ENCODE measurements at places on chromosomes 7 and 10. TPM values are rescaled to one million over a fixed set of nuclear protein-coding genes. Genes with fewer than 3 reads are reported as not detected.

- H3K27me3 ChIP-seq, result no peaks in the 10 kb centered on the region
- no peak overlapping the region for H3K27ac ChIP-seq
- H3K36me3 ChIP-seq, result no peaks in the 10 kb centered on the region
Observed at GRCh38 chr10:9596368-9596920, 1421.2 kb upstream of the CELF2 start.

DNA sequence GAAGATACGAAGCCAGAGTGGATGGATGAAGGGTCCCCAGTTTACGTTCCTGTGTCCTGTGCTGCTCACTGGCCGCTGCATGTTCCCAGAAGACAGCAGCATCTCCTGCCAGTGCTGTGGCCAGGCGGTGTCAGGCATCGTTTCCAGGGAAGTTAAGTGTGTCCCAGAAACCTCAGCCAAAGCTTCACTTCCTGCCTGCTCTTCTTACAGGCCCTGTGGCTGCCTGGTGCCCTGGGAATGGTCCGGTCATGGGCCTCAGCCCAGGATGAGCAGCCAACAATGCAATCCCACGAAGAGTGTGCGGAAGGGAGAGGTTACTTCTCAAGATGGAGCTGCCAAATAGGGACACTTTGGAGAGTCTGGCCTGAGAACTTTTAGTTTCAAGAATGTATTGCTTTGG lies 99.7 kb upstream of the TARP start:
- H3K36me3 ChIP-seq, result no peaks in the 10 kb centered on the region
- DNase-seq, result no peak
- H3K27ac ChIP-seq, result no peak overlapping the region
- H3K27me3 ChIP-seq, result no peaks in the 10 kb centered on the region

GRCh38 chr10:123100030-123100762 lies 35.6 kb upstream of the HMX3 start:
- no peaks in the 10 kb centered on the region for H3K4me1 ChIP-seq
- H3K4me3 ChIP-seq, result no peak overlapping the region
- H3K27me3 ChIP-seq, result no peaks in the 10 kb centered on the region
- no peaks in the 10 kb centered on the region for H3K36me3 ChIP-seq
- DNase-seq, result no peak
- no peak overlapping the region for H3K27ac ChIP-seq

DNA sequence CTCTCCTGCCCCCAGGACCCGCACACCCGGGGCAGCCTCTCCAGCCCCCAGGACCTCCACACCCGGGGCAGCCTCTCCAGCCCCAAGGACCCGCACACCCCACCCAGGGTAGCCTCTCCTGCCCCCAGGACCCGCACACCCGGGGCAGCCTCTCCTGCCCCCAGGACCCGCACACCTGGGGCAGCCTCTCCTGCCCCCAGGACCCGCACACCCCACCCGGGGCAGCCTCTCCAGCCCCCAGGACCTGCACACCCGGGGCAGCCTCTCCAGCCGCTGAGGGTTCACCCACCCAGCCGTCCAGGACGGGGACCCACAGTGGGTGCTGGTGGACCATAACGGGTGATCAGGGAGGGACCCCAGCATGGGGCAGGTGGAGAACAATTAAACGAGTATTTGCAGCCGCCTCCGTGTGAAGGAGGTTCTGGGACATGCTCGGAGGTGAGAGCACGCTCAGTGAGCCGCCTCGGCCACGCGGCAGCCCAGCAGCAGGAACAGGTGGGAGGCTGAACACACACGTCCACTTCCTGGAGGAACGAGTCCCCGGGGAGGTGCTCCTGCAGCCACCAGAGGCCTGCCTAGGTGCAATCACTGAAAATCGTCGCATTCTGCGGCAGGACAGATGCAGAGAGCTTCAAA lies 107.9 kb downstream of the PDGFA start:
- H3K27me3 ChIP-seq, result no peaks in the 10 kb centered on the region
- no peak overlapping the region for H3K27ac ChIP-seq
- H3K4me1 ChIP-seq, result no peaks in the 10 kb centered on the region
- no peak overlapping the region for H3K4me3 ChIP-seq
- H3K36me3 ChIP-seq, result no peaks in the 10 kb centered on the region
- DNase-seq, result peak; percentile 29

EIF4H gene
- total RNA-seq, result 370 TPM

- no peaks in the 10 kb centered on the region for H3K27me3 ChIP-seq
- no peak for DNase-seq
- peaks cover 19% of the 10 kb centered on the region for H3K4me1 ChIP-seq
- no peaks in the 10 kb centered on the region for H3K36me3 ChIP-seq
- H3K27ac ChIP-seq, result peak overlapping the region; percentile 59
- peak overlapping the region; percentile 67 for H3K4me3 ChIP-seq
Observed at GRCh38 chr7:16420329-16420648, 1.0 kb downstream of the CRPPA start.

DNA sequence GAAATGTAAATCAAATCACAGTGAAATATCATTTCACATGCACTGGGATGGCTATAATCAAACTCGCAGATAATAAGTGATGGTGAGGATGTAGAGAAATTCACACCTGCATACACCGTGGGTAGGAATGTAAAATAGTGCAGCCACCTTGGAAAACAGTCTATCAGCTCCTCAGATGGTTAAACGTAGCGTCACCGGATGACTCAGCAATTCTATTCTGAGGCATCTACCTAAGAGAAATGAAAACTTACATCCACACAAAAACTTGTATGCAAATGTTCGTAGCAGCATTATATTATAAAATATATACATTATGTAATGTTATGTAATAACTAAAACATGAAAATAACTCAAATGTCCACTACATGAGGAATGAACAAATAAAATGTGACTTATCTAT lies 38.9 kb downstream of the SH3PXD2A start:
- no peaks in the 10 kb centered on the region for H3K27me3 ChIP-seq
- H3K4me1 ChIP-seq, result peaks cover 40% of the 10 kb centered on the region
- no peak overlapping the region for H3K4me3 ChIP-seq
- peaks cover 2% of the 10 kb centered on the region for H3K36me3 ChIP-seq
- DNase-seq, result no peak
- no peak overlapping the region for H3K27ac ChIP-seq

DNA sequence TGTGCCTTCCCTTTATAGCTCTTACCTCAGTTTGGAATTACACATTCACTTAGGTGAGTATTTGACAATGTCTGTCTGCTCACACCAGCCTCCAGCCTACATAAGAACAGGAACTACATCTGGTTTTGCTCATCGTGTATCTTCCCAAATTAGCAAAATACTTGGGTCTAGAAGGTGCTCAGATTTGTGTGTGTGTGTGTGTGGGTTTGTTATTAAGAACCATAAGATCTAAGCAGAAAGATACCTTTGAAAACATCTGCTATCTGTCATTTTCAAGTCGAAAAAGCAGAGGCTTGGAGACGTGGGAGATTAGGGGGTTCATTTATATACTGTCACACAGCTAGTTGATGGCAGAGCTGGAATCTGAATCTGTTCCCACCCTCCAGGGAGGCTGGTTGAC lies 14.8 kb upstream of the LAMB4 start:
- no peak for DNase-seq
- no peak overlapping the region for H3K4me3 ChIP-seq
- H3K27ac ChIP-seq, result no peak overlapping the region
- H3K4me1 ChIP-seq, result peaks cover 9% of the 10 kb centered on the region

- DNase-seq, result no peak
- no peak overlapping the region for H3K4me3 ChIP-seq
- no peaks in the 10 kb centered on the region for H3K27me3 ChIP-seq
- H3K4me1 ChIP-seq, result peaks cover 46% of the 10 kb centered on the region
- no peak overlapping the region for H3K27ac ChIP-seq
- H3K36me3 ChIP-seq, result no peaks in the 10 kb centered on the region
Observed at GRCh38 chr7:47636081-47636432, 54.1 kb upstream of the TNS3 start.

DNA sequence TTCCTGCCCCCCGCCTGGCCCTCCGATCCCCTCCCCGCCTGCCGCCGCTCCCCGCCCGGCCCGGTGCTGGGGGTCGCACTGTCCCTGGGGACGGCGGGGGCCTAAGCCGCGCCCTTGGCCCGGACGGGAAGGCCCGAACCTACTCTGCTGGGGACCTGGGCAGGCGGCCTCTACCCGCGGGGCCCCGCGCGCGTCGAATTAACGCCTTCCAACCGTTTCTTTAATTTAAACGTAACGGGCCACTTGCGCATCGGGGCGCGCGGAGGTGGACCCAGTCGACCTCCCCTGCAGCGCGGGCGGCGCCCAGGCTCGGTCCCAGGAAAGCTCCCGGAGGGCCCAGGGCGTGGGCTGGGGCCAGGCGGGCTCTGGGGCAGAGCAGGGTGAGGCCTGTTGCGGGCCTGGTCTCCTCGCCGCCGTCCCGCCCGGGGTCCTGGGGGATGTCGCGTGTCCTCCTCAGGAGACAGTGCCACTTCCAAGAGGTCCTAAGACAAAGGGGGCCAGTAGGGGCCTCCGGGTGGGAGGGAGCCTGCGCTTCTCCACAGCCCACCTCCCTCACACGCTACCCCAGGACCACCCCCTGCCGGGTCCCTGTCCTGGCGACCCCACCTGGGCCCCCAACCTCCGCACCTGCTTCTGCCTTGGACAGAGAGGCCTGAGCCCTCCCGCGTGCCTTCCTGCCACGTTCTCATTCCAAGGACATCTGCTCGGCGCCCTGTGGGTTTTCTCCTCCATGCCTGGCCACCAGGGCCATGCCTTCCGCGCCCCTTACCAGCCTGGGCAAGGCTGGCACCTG lies 658 bp upstream of the PTPRN2 start:
- DNase-seq, result no peak
- H3K27ac ChIP-seq, result no peak overlapping the region
- H3K4me1 ChIP-seq, result peaks cover 21% of the 10 kb centered on the region
- no peaks in the 10 kb centered on the region for H3K27me3 ChIP-seq

- H3K27ac ChIP-seq, result no peak overlapping the region
- no peak overlapping the region for H3K4me3 ChIP-seq
- H3K27me3 ChIP-seq, result no peaks in the 10 kb centered on the region
- H3K36me3 ChIP-seq, result no peaks in the 10 kb centered on the region
- no peaks in the 10 kb centered on the region for H3K4me1 ChIP-seq
Observed at GRCh38 chr7:120475994-120476393, 203.0 kb downstream of the KCND2 start.

- H3K4me1 ChIP-seq, result no peaks in the 10 kb centered on the region
- H3K4me3 ChIP-seq, result no peak overlapping the region
- no peaks in the 10 kb centered on the region for H3K36me3 ChIP-seq
- no peaks in the 10 kb centered on the region for H3K27me3 ChIP-seq
- H3K27ac ChIP-seq, result no peak overlapping the region
Observed at GRCh38 chr7:89655946-89656345, 498.3 kb upstream of the STEAP1 start.

GRCh38 chr10:99395750-99396445 lies 34.5 kb downstream of the GOT1 start:
- DNase-seq, result no peak
- H3K27me3 ChIP-seq, result no peaks in the 10 kb centered on the region
- peaks cover 29% of the 10 kb centered on the region for H3K4me1 ChIP-seq
- H3K36me3 ChIP-seq, result no peaks in the 10 kb centered on the region
- H3K27ac ChIP-seq, result peak overlapping the region; percentile 11

MMD2 gene
- not detected for total RNA-seq

DNA sequence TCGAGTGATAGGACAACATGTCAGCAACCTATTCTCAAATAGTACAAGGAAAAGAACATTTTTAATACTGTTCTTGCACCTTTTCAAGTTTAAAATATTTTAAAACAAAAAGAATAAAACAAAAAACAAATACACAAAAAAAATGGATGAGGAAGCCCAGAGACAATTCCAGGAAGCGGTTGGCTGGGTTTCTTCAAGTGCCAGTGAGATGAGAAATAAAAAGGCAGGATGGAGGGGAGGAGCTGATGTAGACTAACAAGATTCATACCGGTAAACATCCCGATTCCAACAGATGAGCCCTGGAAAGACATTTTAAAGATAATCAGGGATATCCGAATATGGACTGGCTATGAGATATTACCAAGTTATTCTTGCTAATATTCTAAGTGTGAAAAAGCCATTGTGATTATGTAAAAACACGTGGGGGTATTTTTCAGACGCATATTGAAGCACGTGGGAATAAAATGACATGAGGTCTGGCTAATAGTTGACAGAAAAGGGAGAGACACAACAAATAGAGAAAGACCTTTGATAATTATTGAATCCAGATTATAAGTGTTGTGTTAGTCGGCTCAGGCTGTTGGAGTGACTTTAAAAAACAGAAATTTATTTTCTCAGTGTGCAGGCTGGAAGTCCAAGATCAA lies 101.3 kb upstream of the LRRC4 start:
- no peak overlapping the region for H3K4me3 ChIP-seq
- H3K27ac ChIP-seq, result no peak overlapping the region
- peaks cover 3% of the 10 kb centered on the region for H3K27me3 ChIP-seq
- H3K36me3 ChIP-seq, result no peaks in the 10 kb centered on the region

SLC26A3 gene
- 0.79 TPM for total RNA-seq

DNA sequence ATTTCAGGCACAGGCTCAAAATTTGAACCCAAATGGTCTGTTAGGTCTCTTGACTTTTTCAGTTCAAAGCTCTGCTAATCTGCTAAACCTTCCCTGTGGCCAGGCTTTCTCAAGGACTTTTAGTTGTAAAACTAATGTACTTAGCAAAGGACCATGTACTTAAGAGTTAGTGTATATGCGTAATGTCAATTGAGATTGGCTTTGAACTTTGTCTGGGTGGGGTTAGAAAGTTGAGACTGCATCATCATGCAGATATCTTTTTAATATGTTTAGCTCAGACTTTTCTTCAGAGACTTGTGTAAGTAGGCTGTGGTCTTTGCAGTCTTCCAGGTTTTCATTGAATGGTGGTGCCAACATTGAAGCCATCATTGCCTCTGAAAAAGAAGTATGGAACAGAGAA lies 33.7 kb downstream of the CYP51A1 start:
- peaks cover 4% of the 10 kb centered on the region for H3K36me3 ChIP-seq
- no peak for DNase-seq
- no peaks in the 10 kb centered on the region for H3K4me1 ChIP-seq
- H3K4me3 ChIP-seq, result no peak overlapping the region

DNA sequence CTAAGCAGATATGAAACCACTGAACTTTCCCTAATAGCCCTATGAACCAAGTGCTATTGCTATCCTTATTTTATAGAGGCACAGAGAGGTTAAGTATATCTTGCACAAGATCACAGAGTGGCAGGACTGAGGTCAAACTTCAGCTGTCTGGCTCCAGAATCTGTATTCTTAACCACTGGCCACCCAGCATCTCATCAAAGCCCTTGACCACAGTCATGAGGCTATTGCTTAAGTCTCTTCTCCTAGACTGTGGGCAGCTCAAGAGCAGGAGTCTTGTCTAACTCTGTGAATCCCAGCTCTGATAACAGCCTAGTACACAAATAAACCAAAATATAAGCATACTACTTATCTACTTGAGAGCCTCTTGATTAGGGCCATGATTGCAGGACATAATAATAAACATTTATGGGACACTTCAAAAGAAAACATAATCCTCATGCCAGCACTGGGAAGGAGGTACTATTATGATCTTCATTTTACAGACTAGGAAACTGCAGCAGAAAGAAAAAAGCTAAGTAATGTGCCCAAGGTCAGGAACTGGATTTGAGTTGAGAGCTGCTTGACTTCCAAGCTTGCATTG lies 22.4 kb upstream of the SMC3 start:
- no peak for DNase-seq
- no peaks in the 10 kb centered on the region for H3K27me3 ChIP-seq
- H3K27ac ChIP-seq, result no peak overlapping the region
- no peaks in the 10 kb centered on the region for H3K36me3 ChIP-seq
